Neural progenitor cell (in vitro differentiated cells): ENCODE measurements at places on chromosomes 7 and 10. TPM values are rescaled to one million over a fixed set of nuclear protein-coding genes. Genes with fewer than 3 reads are reported as not detected.

The SPDYE2 gene
- total RNA-seq = not detected in 2 replicates

The AKR1C8 gene
- not detected in 2 replicates for total RNA-seq

DNA sequence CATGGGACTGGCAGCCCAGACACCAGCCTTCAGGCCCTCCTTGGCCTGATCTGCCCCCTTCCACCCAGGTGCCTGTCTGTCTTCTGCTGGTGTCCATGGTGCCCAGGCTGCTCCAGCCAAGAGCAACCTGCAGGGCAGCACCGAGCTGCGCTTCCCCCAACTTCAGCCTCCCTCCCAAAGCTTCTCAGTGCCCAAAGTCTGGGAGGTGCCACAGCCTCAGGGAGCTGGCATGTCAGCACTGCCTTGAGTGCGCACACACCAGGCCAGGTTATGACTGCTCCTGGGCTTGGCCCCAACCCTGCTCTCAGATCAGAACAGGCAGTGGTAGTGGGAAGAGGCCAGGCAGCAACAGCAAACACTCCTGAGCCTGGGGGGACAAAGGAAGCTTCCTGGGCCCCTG lies 304.6 kb upstream of the NRG3 start:
- DNase-seq = no peak

The HOXA11 gene
- not detected in 2 replicates for total RNA-seq

DNA sequence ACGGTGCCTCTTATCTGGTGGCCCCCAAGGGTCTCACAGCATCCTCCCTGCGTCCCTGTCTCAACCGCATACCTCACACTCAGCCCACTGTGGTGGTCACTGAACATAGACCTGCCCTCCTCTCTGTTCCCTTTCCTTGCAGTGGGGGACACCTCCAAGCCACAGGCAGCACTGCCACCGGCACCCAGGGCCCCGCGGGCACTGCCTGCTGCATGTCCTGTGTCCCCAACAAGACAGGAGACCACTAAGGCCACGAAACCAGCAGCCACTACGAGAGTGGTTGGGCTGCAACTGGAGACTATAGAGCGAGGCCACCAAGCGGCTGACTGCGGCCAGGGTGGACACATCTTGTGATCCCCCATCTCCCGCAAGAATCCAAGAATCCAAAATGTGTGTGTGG lies 15.3 kb downstream of the BRI3 start:
- DNase-seq = no peak

The GIMAP6 gene
- not detected in 2 replicates for total RNA-seq

The GLUD1 gene
- 174 and 181 TPM in 2 replicates for total RNA-seq

The VSTM2A gene
- total RNA-seq = 0.12 TPM in 1 of 2 replicates, not detected in the other

DNA sequence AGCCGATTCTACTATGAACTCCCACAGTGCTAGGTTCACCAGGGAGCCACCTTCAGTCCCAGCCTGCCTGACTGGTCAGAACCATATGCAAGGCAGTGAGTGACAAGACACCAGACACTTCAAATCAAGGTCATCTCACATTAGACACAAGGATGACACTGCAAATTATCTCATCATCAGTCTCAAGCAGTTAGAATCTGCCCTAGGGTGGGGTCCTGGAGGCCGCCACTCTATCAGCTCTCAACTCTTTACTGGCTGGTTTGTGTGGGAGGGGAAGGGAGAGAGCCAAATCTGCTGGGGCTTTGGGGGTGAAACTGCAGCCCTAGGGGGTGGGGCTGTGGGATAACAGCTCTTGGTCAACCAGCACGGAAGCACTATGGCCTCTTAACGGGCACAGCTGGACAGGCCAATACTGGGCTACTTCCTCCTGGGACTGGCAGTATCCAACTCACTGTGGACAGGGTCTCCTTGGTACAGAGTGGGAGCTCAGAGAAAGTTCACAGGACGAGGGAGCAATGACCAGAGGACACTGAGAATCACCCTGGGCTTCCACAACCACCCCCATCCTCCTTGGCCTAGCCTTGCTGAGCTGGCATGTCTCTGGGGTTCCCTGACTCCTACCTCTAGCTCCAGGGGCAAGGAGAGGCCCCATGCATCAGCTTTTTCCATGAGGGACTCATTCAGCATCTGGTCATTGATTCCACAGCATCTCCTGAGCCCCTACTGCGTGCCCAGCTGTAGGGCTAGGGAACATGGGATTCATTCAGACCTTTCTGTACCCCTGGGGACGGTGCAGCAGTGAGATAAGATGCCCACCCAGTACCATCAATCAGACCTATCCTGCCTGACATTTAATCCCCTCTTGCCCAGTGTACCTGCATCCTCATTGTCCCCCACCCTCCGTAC lies 5.4 kb downstream of the GPRIN2 start:
- no peak for DNase-seq

DNA sequence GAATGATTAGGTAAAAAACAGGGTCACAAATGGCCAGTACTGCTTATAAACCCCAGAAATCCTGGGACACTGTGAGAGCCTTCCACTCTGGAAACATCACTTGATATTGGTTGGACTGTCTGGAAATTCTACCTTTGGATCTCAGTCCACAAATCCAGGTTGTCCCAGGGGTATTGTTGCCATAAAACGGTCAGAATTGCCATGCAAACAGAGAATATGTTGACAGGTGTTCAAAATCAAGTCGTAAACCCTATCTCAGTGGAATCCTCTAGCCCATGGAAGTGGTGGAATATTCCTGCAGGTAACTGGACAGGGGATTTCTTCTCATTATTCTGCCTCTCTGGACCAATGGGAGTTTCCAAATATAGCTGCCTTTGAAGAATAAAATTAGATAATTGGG lies 31.2 kb upstream of the KCTD7 start:
- no peak for DNase-seq

GRCh38 chr7:6380310-6381095 lies 67.3 kb downstream of the DAGLB start:
- DNase-seq = no peak
